Fibroblast of skin of left quadriceps (primary cell): ENCODE measurements at places on chromosomes 16 and 17.

- DNase-seq: no peak
Measured at GRCh38 chr16:72195609-72196008, 23.7 kb upstream of the PMFBP1 start.

GRCh38 chr17:77027271-77027889 is 113.4 kb upstream of the SEC14L1 start:
- no peak for DNase-seq

DNA sequence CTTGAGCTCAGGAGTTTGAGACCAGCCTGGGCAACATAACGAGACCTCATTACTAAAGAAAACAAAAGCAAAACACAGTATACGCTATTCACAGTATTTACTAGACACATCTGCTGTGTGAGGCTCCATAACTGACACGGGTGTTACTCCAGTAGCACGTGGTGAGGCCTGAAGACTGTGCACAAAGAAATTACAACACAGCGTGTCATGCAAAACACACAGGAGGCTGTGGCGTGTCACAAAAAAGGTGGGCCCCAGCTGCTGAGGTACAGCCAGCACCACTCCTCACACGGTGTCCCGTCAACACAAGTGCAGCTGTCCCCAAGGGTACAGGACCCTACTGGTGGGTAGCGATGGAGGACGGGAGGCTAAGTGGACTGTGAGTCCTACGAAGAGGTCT is 2.7 kb downstream of the CYBC1 start:
- no peak for DNase-seq

DNA sequence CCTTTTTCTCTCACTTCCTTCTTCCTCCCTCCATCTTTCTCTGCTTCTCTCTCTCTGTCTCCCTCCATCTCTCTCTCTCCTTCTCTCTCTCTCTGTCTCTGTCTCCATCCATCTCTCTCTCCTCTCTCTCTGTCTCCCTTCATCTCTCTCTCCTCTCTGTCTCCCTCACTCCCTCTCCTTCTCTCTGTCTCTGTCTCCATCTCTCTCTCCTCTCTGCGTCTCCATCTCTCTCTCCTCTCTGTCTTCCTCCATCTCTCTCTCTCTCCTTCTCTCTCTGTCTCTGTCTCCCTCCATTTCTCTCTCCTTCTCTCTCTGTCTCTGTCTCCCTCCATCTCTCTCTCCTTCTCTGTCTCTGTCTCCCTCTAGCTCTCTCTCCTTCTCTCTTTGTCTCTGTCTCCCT is 194.1 kb downstream of the GSG1L start:
- no peak for DNase-seq

- DNase-seq: peak; percentile 76
Measured at GRCh38 chr17:44906010-44906646, 6.9 kb upstream of the EFTUD2 start.

DNA sequence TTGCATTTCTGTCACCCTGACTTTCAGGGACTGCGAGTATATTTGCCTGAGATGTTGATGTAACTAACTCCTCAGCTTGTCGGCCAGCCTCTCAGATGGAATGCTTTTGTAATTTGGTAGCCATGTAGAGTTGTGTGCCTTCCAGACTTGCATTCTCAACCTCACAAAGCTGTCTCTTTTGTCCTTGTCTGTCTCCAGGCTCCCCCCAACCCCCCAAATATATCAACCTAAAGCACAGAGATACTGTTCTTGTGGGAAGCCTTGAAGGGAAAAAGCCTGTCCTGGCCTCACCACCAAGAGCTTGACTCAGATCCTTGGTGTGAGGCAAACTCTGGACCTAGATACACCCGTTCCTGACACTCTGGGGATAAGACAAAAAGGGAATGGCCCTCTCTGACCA is 18.4 kb downstream of the SAP30BP start:
- no peak for DNase-seq

DNA sequence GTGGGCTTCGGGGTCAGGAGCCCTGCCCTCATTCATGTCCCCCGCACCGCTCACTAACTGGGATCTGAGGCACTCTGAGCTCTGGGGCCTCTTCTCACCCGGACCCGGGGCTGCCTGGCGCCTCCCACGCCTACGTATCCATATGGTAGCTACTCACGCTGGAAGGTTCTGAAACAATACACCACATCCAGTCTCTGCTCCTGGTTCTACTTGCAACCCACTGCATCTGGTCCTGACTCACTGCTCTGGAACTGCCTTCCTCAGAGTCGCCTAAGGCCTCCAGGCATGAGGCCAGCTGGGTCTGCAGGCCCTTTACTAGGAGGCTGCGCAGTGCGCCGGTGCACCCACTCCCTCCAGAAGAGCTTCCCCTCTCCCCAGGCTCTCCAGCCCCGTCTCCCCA is 18.1 kb downstream of the USP36 start:
- DNase-seq: peak; percentile 59

DNA sequence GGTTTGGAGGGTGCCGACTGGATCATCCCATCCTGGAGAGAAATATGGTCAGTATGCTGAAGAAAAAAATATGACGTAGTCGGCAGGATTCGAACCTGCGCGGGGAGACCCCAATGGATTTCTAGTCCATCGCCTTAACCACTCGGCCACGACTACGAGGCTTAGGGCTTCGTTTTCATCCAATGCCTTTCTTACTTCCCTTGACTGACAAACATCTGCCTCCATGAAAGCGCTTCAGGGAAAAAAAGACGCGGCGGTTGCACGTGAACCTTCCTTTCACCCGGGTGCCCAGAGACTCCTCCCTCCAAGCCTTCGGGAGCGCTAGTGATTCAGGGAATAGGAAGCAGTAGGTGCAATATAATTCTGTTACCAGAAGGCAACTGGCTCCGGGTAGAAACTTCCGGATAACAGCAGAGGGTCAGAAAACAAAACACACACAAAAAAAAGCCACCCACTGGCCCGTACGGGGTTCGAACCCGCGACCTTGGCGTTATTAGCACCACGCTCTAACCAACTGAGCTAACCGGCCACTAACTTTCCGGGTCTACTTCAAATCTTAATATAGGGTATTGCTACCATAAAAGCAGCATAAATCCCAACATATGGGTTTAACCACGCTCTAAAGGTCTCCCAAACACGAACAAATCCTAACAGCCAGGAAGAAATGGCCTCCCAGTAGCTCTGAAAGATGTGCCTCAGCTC is 16.3 kb upstream of the AURKB start:
- DNase-seq: peak; percentile 87

DNA sequence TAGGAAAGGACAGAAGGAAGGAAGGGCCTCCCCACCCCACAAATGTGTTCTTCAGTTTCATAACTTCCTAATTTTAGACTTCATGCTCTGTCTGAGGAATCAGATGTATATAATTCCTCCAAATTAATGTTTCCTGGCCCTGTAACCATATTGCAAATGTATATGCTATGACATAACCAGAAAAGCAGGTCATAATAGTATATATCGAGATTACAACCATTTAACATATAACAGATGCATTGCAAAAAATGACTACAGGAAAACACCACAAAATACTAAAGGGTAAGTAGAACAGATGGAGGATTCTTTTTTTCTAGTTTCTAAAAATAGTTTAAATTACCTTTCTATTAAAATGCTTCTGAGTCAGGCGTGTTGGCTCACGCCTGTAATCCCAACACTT is 3.1 kb upstream of the EXOC7 start:
- DNase-seq: peak; percentile 62
